ENCODE measurements at places on chromosomes 4 and X. TPM values are rescaled to one million over a fixed set of nuclear protein-coding genes. Genes with fewer than 3 reads are reported as not detected.

CT45A2 gene
- total RNA-seq, result not detected

SLC6A14 gene
- not detected for total RNA-seq

THAP9 gene
- total RNA-seq, result 3.3 TPM

SLC6A8 gene
- total RNA-seq, result 15.3 TPM

ZIC3 gene
- not detected for total RNA-seq

SGMS2 gene
- total RNA-seq, result 148 TPM

DNA sequence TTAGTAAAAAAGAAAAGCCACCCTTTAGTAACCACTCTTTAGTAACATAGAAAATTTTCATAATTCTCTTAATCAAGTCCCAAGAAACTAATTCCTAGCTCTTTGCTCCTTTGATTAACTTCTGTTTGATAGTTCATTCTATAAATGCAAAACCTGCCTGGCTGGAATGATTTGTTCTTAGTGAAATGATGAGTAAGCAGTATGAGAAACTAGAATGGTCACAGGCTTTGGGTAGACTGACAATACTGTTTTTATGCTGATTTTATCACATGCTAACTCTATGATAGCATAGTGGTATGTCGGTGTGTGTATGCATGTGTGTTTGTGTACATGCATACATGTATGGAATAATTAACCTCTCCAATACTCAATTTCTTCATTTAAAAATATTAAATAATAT is 81.2 kb downstream of the SYTL5 start:
- no peak for DNase-seq

DNA sequence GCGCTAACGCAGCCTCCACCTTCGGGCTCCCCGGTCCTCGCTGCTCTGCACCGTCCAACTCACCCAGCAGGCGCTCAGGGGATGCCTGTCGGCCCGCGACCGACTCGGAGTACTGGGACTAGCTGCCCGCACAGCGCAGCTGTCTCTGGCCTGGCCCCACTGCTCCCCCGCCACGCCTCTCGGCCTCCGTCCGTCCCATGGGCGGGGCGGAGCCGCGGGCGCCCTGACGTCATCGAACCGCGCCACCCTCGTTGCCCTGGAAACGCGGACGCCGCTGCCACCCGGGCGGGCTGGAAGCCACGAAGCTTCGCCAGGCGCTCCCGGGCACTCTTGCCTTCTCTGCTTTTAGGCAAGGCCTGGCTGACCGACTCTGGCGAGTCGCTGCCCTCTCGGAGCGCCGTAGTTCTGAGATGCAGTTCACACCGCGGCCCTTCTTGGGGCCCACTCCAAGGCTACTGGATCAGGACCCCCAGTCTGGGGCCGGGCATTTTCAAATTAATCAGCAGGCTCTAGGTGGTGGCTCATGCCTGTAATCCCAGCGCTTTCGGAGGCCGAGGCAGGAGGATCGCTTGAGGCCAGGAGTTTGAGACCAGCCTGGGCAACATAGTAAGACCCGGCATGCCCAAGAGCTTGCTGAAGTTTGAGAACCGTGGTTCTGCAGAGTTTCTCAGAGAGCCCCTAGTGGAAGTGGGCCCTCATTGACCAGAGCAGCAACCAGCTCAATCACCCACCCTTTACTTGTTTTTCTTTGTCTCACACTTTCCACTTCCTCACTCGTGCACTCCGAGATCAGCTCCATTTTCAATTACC is 12.0 kb downstream of the ACOX3 start:
- peak; percentile 96 for DNase-seq

DNA sequence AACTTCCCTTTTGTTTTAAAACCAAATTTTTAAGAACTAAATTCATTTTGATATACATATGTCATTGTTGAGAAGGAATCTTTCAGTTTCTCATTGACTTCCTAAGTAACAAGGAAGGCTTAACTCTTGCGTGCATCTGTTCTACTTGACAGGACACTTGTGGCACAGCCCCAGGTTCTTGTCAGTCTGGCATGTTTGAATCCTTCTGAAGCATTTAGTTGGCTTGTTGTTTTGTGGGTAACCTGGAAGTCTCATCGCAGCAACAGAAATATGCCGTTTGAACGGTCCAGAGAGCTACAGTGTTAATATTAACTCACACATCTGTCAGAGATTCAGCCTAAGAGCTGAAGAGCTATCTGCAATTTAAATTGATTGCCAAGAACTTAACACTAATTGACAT is 76.0 kb downstream of the GLRA3 start:
- DNase-seq, result no peak

- DNase-seq, result no peak
These were observed 54.0 kb downstream of the COL25A1 start for GRCh38 chr4:109248322-109248900.

GRCh38 chr4:108149588-108150380 is 18.9 kb downstream of the LEF1 start:
- DNase-seq, result no peak

DNA sequence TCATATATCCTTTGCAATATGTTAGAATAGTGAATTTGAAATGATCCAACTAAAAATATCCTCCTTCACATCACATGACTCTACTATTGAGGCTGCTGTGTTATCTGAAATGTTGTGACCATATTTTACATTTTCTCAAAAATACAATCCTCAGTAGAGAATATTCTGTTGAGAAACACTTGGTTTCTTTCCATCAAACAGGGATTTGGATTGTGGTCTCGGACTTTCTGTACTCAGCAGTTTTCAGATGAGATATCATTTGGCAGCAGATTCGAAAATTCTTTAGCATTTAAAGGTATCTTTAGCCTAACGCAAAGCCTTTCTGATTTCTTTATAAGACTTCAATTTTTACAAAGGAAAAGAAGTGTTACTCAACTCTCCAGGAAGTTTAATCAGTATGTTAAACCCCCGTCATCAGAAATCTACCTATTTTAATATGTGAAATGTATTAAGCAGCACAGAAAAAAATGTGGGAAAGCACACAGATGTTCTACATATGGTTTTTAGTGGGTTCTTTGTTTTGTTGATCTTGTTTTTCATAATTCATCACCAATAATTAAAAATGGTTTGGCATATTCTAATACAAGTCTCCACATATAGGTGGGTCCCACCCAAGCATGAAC is 55.4 kb upstream of the ANXA3 start:
- DNase-seq, result no peak

DNA sequence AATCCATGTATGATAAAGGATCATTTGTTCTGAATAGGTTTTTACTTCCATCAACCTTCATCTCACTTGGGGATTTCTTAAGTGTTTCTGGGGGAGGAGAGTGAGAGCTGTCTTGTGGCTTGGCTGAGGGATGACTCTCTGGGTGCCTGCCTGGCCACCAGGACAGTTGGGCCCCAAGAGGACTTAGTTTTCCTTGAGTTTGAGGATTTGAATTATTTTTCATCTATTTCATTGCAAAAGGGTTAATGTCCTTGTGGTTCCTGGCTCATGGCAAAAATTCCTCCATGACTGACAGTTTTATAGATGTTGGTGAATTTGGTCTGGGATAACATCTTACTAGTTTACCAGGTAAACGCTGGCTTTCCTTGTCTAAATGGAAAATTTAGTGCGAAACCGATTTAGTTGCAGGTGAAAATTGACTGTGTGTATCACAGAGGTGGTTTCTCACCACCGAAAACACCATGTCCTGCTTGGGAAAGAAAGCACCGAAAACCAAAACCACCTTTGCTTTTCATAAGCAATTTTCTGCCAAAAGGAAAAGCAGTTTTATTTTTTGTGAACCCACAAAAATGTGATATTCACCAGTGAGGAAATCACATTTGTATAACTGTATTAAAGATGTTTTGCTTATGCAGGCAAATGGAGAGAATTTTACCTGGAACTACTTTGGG is 331.3 kb upstream of the SFRP2 start:
- DNase-seq, result no peak

- no peak for DNase-seq
These were observed 8.7 kb upstream of the ANAPC4 start for GRCh38 chr4:25368315-25368714.

- DNase-seq, result peak; percentile 75
These were observed 108.7 kb downstream of the DHRSX start for GRCh38 chrX:2391869-2392606.

DNA sequence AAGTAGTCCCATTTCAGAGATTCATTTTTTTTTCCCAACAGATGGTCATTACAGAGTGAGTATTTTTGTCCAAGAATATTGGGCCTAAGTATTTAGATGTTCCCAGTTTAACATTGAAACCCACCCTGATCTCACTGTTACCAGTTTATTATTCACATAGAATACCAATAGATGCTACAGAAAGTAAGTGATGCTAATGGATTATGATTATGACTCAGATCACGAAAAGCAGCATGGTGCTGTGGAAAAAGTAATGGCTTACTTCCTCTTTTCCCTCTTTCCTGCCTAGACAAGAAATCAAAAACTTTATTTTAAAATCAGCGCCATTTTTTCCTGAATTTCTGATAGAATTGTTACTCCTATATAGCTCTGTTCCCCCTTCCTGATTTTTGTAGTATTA is 51.9 kb downstream of the GSPT2 start:
- no peak for DNase-seq

DNA sequence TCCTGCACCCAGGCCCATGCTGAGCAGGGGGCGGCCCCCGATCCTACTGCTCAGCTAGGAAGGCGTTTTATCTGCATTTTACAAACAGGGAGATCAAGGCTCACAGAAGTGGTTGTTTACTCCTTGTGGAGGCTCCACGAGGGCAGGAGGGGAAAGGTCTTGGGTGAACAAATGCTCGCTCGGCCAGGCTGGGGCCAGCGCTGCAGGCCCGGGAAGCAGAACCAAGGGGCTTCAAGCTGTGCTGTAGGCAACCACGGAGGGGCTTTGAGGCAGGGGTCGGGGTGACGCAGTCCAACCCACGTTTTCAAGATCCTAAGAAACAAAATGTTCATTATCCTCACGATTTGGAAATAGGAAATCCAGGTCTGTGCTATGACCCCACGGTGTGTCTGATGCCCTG is 125.8 kb downstream of the HMX1 start:
- DNase-seq, result peak; percentile 32

DNA sequence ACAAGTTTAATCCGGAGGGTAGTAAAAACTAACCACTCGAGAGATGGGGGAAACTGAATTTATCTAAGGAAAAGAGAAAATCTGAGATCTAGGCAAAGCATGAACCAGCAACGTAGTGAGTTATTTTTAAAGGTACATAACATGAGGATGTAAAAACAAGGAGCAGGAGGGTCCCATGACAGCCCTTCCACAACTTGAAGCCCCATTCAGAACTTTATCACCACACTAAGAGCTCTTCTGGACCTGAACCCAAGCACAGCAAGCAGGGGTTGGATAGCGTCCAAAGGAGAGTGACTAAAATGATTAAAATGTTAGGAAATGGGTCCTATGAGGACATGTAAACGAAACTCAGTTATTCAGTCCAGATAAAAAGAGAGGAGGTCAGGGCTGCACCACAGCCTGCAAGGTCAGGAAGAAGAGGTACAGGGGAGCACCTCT is 16.2 kb downstream of the SH3RF1 start:
- no peak for DNase-seq

DNA sequence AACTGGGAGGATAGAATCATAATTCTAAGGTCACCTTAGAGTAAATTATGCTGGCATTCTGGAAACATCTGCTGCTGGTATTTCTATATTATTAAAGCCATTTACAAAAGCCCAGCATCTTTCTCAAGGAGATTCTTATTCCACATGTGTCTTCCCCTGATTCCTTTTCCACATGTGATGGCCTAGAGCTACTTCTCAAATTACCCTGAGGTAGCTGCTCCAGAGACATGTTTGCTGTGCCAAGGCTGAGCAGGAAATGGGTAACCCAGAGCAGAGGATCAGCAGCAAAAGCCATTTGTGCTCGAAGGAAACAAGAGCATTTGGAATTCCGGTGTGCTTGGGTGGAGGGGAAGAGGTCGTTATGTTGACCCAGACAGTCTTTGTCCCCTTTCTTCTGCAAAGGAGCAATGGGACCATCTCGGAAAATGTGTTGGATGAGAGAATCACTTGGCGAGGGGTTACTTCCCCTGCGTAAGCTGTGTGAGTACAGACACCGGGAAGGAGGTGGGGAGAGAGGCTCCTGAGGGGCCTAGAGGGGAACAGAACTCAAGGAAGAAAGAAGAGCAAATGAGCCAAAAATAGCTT is 24.6 kb downstream of the TSC22D3 start:
- DNase-seq, result no peak

- DNase-seq, result no peak
These were observed 625.6 kb upstream of the FAM241A start for GRCh38 chr4:111519683-111520082.

- peak; percentile 61 for DNase-seq
These were observed 153.3 kb downstream of the PRDM5 start for GRCh38 chr4:120769227-120769626.

- no peak for DNase-seq
These were observed 219.9 kb downstream of the CCNG2 start for GRCh38 chr4:77376788-77377460.

GRCh38 chr4:8035371-8035780 is 95.7 kb upstream of the AFAP1 start:
- peak; percentile 99 for DNase-seq

GRCh38 chr4:6475492-6476020 is 3.1 kb upstream of the PPP2R2C start:
- DNase-seq, result no peak

DNA sequence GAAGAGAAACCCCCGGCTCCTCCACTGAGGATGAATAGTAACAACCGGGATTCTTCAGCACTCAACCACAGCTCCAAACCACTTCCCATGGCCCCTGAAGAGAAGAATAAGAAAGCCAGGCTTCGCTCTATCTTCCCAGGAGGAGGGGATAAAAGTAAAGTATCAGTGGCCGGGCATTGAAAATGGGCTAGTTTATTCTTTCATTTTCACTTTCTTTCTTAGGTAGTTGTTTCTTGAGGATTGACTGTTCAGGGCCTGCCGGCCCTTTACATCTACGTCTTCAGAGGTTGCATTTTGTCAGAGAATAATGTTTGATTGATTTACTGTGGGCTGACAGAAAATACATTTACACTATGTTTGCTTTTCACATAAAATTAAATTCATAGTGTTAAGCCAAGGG is 27.1 kb downstream of the PAK3 start:
- no peak for DNase-seq

- DNase-seq, result no peak
These were observed 1002.5 kb upstream of the INTU start for GRCh38 chr4:126630230-126630629.

DNA sequence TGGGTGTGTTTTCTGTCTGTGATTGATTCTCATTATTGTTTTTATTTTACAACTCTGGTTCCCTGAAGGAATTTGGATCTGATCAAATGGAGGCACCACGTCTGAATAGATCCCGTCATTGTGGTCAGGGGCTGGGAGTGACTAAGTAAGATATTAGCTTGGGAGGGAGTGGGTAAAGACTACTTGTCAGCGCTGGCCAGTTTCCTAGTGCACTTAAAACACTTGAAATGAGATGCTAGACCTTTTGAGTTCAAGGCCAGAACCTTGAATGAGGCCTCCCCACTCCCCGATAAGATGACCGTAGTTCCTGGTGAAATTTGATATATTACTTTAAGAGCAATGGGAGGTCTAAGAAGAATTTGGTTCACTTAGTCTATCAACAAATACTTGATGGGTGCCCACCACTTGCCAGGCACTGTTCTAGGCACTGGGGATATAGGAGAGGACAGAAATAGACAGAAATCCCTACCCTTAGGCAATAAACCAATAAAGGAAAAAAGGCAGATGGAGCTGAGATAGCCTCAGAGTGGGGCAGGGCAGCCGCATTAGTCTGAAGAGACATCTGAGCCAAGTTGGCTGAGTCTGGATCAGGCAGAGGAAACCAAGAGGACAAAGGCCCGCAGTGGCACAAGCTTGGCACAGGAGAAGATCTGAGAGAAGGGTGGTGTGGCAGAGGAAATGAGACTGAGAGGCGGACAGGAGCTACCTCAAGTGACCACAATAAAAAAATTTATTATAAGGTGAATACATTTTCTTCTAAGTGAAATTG is 11.8 kb downstream of the FAM184B start:
- no peak for DNase-seq
